ENCODE measurements at places on chromosomes 2 and 18.

DNA sequence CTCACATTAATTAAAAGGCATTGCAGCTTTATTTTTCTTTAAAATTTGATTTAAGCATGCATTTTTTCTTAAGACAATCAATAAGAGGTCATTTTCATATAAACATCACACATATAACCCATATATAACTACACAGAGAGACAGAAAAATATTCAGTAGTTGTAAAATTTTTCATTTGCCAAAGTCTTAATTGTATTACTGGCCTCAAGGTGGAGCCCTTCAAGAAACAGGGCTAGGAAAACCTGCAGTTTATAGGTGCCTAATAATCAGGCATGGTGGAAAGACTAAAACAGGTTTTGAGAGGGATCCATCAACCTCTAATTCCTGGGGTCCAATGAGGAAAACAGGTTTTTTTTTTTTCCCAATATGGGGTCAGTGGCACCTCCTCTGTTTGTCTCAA lies 71.3 kb upstream of the ZNF804A start:
- no peak for DNase-seq

DNA sequence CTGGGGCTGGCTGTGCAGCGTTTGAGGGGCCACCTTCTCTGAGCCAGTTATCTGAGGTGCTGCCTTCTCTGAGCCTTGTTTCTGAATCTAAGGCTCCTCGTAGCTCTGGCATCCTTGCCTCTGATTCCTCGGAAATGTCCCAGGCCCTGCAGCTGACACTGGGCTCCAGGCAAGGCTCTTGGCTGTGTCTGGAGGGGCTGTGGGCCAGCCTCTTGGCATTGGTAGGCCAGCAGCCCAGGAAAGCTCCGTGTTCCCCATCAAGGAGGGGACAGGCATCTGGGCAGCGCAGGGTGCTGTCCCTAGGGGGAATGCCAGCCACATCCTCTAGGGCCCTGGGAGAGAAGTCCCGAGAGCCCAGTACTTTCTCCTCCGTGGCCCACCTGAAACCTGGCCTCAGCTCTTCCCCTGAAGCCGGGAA lies 40.7 kb upstream of the TAF1B start:
- no peak for DNase-seq

GRCh38 chr2:141162314-141162713 lies 968.5 kb downstream of the LRP1B start:
- no peak for DNase-seq

DNA sequence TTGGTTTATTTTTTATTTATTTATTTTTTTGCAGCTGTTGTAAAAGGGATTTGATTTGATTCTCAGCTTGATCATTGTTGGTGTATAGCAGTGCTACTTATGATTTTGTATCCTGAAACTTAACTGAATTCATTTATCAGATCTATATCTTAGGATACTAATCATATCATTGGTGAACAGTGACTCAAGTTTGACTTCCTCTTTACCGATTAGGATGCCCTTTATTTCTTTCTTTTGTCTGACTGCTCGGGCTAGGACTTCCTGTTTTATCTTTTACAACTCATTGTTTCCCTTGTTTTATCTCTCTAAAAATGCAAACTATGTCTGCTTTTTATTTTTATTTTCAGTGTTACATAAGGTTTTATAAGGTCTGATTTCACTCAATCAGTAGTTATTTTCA lies 23.6 kb downstream of the SP100 start:
- DNase-seq, result no peak

- no peak for DNase-seq
Measured at GRCh38 chr2:42136782-42137124, 32.4 kb upstream of the EML4 start.

GRCh38 chr2:205582366-205582765 lies 99.9 kb upstream of the NRP2 start:
- DNase-seq, result no peak

DNA sequence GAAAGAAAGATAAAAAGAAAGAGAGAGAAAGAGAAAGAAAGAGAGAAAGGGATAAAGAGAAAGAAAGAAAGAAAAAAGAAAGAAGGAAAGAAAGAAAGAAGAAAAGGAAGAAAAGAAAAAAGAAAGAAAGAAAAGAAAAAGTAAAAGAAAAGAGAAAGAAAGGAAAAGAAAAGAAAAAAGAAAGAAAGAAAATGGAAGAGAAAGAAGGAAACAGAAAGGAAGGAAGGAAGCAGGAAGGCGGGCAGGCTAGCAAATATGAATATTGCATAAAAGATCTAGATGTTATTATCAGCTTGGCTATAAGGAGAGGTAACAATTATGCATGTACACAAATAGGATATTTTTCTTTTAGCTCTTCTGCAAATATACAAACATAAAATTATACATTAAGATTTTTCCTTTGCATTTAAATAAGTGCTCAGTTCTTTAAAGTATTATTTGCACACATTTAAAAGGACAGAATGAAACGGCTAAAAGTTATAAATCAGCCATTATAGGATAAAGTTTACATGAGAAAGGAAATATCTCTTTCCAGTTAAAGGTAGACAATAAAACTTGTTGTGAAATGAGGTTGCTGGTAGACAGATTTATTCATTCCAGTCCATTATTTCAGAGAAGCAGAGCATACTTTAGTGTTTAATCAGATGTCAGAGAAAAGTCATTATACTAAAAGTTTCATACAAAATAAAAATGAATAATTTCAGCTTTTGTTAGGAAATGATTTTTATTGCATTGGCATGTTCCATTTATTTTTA lies 511.4 kb downstream of the KCNJ3 start:
- no peak for DNase-seq

DNA sequence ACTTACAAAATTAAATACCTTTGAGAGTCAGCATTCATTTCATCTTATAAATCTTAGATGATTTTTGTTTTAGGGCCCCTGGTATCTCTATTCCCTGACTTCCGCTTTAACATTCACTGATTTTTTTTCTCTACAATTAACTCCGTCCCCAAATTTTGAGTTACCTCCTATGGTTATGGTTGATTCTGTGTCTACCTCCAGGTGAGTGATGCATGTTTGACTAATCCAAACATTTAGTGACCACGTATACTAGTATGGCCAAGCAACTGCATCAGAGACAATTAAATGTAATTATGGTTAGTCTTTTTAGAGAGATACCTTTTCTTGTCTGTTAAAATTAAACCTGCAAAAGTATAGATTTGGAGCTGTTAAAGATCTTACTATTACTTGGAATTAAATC lies 120.3 kb downstream of the CCDC102B start:
- DNase-seq, result no peak

DNA sequence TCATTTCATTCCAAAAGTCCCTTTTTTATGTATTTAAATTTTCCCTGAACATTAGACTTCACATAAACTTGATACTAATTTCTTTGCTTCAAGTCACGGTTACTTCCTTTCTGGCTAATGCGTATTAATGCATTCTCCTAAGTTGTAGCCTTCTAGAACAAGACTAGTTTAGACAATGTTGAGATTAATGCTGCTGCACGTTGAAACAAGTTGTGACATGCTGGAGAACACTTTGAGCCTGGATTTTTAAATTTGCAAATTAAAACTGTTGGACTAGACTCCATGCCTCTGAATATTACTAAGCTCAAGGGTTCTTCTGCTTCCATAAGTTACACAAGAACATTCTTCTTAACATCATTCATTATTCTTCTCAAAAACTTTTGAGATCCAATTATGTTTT lies 29.1 kb downstream of the ID2 start:
- DNase-seq, result no peak

DNA sequence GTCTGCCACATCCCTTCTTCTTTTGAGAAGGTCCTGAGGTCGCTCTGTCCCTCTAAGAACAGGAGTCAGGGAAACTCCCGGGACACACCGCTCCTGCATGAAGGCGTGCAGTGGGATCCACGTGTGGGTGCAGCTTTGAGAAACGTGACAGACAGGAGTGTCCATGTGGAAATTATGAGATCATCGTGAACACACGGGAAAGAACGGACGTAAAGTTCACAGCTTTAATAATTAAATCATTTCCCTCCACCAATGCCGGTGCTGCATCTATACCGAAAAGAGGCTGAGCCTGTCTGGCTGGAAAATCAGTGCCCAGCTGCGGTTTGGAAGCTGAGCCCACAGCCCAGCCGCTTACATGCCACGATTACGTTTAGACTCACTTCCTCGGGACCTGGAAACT lies 372.4 kb upstream of the SALL3 start:
- no peak for DNase-seq
